ENCODE measurements at places on chromosomes 12 and 14.

GRCh38 chr12:88448337-88448915 lies 131.8 kb downstream of the KITLG start:
- no peak for DNase-seq

- no peak for DNase-seq
Measured at GRCh38 chr14:61154641-61155040, 126.5 kb downstream of the TMEM30B start.

- DNase-seq: no peak
Measured at GRCh38 chr14:98370352-98370751, 901.6 kb downstream of the BCL11B start.

DNA sequence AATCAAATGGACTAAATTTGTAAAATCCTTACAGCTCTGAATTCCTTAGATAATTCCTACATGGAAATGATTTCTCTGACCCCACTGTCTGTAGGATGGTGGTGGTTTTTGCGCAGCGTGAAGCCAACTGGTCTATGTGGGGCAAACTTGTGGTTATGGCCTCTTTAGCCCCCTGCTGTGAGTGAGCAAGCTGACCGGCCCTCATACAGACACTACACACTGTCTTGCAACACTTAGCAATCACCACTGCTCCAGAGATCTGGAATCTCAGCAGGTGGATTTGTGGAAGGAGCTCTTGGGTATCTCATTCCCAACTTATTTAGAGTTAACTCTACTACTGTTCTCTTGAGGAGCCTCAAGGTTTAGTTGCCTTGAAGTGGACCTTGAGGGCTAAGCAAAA lies 70.2 kb downstream of the SCN8A start:
- DNase-seq: no peak

DNA sequence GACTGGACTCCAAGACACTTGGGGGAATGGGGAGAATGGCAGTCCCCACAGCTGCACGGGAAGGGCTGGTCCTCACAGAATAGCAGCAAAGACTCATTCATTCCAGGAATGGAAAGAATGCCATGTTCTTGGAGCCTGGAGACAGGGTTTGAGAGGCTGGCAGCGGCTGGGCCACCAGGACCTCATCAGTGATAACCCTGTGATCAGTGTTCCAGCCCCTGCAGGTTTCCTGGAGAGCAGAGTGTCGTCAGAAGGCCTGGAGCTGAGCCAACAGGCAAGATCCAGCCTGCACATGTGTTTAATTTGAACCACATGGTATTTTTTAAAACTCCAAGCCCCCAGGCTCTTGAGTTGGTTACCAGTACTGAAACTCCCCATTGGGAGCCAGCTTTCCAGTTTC lies 11.3 kb downstream of the BDKRB1 start:
- no peak for DNase-seq
